ENCODE measurements at places on chromosomes 12 and 14.

DNA sequence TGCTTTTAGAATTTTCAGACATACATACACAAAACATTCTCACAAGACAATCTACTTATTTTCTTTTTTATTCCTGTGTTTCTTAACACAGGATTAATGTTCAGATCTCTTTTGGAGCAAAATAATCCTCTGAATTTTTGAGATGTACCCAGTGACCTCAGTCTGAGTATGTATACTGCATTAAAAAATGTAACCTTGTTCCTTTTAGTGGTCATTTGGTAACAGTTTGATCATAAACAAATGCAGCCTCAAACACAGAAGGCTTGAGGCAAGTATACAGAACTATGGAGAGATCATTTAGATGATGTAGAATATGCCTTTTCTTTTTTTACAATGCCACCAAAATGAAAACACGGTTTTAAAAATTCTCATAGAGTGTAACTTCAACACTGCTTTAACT lies 9.7 kb downstream of the HIF1A start:
- DNase-seq = no peak

DNA sequence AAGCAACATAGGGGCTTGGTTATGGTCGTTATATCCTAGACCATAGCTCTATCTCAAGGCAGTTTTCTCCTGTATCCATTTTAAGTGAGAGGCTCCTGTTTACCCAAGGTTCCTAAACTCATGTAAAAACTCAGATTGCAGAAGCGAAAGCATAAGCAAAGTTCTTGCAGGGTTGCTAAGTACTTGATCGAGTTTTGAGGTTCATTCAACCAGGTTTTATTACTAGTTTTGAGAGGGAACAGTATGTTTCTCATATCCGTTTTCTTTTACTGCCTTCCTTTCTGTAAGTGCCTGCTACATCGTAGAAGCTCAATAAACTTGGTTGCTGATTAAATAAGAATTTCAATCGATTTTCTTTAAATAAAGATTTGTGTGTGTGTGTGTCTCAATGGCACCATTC lies 5.1 kb downstream of the AKAP3 start:
- no peak for DNase-seq

- peak; percentile 40 for DNase-seq
Measured at GRCh38 chr14:29892327-29892726, 35.3 kb downstream of the PRKD1 start.

DNA sequence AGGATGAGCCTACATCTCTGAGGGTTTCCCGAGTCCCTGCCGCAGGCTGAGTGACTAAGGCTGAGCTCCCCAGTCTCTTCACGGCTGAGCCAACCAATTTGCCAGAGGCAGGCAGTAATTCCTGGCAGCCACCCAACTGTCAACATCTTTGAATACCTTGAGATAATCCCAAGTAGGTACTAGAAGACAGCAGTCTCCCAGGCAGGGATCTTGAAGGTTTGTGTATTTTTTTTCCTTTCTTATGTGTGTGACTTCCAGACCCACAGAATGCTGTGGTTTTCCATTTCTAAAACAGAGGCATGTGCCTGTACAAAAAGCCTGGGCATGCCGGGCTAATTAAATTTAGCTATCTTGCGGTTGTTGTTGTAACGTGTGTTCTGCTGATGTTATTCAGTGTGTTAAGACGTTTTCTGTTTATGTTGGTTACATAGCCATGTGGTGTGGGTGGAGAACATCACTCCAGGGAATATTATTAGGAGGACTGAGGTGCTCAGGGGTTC lies 155.5 kb downstream of the ANO2 start:
- no peak for DNase-seq

GRCh38 chr14:97061198-97061597 lies 264.0 kb downstream of the VRK1 start:
- DNase-seq = no peak

DNA sequence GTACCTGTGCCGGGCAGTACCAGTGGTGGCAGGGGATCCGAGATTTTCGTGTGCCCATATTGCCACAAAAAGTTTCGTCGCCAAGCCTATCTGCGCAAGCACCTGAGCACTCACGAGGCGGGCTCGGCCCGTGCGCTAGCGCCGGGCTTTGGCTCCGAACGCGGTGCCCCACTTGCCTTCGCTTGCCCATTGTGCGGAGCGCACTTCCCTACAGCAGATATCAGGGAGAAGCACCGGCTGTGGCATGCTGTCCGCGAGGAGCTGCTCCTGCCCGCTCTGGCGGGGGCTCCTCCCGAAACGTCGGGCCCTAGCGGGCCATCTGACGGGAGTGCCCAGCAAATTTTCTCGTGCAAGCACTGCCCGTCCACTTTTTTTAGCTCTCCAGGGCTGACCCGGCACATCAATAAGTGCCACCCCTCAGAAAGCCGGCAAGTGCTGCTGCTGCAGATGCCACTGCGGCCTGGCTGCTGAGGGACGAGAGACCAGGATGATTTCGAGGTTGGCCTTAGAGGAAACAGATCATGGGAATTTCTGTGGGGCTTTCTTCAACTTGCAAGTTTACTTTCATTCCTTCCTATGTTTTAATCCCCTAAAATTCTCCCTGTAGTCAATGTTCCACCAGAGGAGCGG lies 1.6 kb downstream of the INSM2 start:
- DNase-seq = no peak

GRCh38 chr14:56210571-56210970 lies 92.4 kb downstream of the PELI2 start:
- DNase-seq = no peak

DNA sequence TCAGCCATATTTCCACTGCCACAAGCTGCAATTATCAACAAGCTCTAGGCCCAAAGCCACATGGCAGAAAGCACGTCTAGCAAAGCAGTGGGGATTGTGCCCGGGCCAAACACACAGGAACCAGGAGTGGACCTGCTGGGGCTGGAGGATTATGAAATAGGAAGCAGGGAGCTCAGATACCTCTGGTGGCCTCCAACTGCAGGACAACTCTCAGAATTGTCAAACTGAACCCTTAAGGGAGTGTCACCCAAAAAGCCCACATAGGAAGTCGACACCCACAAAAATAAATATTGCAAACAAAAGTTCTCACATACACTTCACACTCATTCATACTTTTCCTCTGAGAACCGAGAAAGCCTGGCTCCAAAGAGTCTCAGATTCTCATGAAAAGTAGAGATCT lies 26.1 kb downstream of the KCTD10 start:
- DNase-seq = no peak

- DNase-seq = no peak
Measured at GRCh38 chr14:105383083-105383730, 15.1 kb upstream of the TEX22 start.
